COR-L47 (cell line): ENCODE measurements at places on chromosomes 11 and 22.
A peak's percentile ranks its signal among the peaks of the same experiment; 100 is the strongest.

GRCh38 chr11:65934014-65934413 is 11.3 kb upstream of the TSGA10IP start:
- DNase-seq, result no peak

GRCh38 chr11:111502611-111503010 is 9.6 kb downstream of the BTG4 start:
- no peak for DNase-seq

DNA sequence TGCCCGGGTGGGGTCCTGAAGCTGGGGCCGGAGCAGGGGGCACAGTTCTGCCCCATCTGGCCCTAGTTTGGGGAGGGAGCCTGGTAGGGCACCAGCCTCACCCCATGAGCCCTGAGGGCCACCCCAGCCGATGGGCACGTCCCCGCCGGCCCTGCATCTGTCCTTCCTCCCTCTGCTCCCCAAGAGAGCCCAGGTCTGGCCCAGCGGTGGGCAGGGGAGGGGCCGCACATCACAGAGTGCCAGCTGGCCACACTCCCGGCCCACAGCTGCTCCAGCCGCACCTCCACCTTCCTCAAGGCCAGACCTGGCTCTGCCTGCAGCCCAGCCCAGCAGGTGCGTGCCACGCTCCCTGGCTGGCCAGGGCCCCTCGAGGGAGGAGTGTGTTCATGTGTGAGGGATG is 21.6 kb downstream of the BRSK2 start:
- peak; percentile 82 for DNase-seq

GRCh38 chr11:64321026-64321425 is 3.1 kb downstream of the PRDX5 start:
- no peak for DNase-seq

- no peak for DNase-seq
Observed at GRCh38 chr22:20438678-20439492, 1.3 kb upstream of the SCARF2 start.

- DNase-seq, result no peak
Observed at GRCh38 chr11:81569999-81570398, 1163.7 kb downstream of the FAM181B start.

DNA sequence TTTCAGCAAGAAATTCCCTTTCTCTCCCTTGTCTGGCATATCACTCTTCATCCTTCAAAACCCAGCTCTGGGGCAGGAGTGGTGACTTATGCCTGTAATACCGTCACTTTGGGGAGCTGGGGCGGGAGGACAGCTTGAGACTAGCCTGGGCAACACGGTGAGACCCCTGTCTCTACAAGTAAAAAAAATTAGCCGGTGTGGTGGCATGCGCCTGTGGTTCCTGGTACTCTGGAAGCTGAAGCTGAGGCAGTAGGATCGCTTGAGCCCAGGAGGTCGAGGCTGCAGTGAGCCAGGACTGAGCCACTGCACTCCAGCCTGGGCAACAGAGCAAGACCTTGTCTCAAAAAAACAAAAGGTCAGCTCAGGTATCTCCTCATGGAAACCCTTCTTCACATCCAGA is 1.4 kb upstream of the RCE1 start:
- DNase-seq, result no peak
